NCI-H510A (cell line): ENCODE measurements at places on chromosomes 12 and 14.

DNA sequence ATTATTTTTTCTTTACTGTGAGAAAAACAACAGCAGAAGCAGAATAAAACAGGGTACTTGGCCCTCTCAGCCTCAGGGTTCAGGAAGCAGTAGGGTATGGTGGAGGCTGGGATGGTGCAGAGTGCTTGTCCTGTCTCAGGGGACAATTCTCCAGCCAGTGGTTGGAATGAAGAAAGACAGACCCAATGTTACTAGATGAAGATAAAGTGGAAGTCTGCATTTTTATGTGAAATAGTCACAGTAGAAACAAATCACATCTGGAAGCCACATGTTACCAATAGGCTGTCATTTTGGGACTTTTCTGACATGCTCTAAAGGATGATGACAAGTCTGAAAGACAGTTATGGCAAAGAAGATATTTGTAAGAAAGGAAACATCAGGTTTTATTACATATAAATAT, 32.3 kb downstream of the PROX2 start:
- DNase-seq = no peak

- no peak for DNase-seq
Measured at GRCh38 chr14:92950773-92951172, 27.8 kb downstream of the CHGA start.

- no peak for DNase-seq
Measured at GRCh38 chr12:3530548-3530947, 39.5 kb downstream of the PRMT8 start.

- DNase-seq = no peak
Measured at GRCh38 chr12:89327486-89328094, 24.7 kb downstream of the DUSP6 start.
